ENCODE measurements at places on chromosomes 2 and 18. TPM values are rescaled to one million over a fixed set of nuclear protein-coding genes. Genes with fewer than 3 reads are reported as not detected.

L3MBTL4 gene
- total RNA-seq: 0.53 TPM

NXPH2 gene
- total RNA-seq: not detected

MBP gene
- total RNA-seq: 14.1 TPM

CRACDL gene
- total RNA-seq: 13.3 TPM

SMIM21 gene
- not detected for total RNA-seq

EIF2B4 gene
- 53.2 TPM for total RNA-seq

VPS4B gene
- 36.9 TPM for total RNA-seq

PLGLB2 gene
- total RNA-seq: 0.99 TPM

EVA1A gene
- total RNA-seq: 114 TPM

TDRD15 gene
- not detected for total RNA-seq

CCDC74A gene
- 19.8 TPM for total RNA-seq

CNGA3 gene
- total RNA-seq: not detected

SERPINB12 gene
- total RNA-seq: not detected

TANC1 gene
- 80.0 TPM for total RNA-seq

FHL2 gene
- 115 TPM for total RNA-seq

SPHKAP gene
- total RNA-seq: not detected

SUCLG1 gene
- 56.3 TPM for total RNA-seq

XDH gene
- total RNA-seq: 0.05 TPM

FASTKD1 gene
- 25.7 TPM for total RNA-seq

STON1 gene
- 7.3 TPM for total RNA-seq

RUFY4 gene
- not detected for total RNA-seq

SLC19A3 gene
- total RNA-seq: not detected

WDR54 gene
- total RNA-seq: 29.1 TPM

MGAT4A gene
- total RNA-seq: 60.4 TPM

SKA1 gene
- 1.7 TPM for total RNA-seq

RAX gene
- total RNA-seq: not detected

SLC40A1 gene
- total RNA-seq: 3.0 TPM

TMEM37 gene
- total RNA-seq: 5.5 TPM

TM4SF20 gene
- not detected for total RNA-seq

SERPINB4 gene
- total RNA-seq: not detected

LMAN2L gene
- 19.7 TPM for total RNA-seq

ABCG8 gene
- total RNA-seq: not detected

C1QL2 gene
- total RNA-seq: not detected

MERTK gene
- 10.3 TPM for total RNA-seq

NPC1 gene
- total RNA-seq: 62.0 TPM

SRD5A2 gene
- total RNA-seq: not detected

MROH2A gene
- not detected for total RNA-seq

LRRFIP1 gene
- total RNA-seq: 184 TPM

ANKRD30B gene
- total RNA-seq: 0.70 TPM

B4GALT6 gene
- 10.2 TPM for total RNA-seq

ANKRD36C gene
- 38.4 TPM for total RNA-seq

HOXD12 gene
- total RNA-seq: not detected
